ENCODE measurements at places on chromosomes 13 and 19. TPM values are rescaled to one million over a fixed set of nuclear protein-coding genes. Genes with fewer than 3 reads are reported as not detected.

Gene LILRB1
- not detected for polyA plus RNA-seq

Gene KIRREL2
- not detected for polyA plus RNA-seq

Gene PRKCSH
- 63.6 TPM for polyA plus RNA-seq

- no peak for DNase-seq
Measured at GRCh38 chr13:77831866-77832265, 86.8 kb downstream of the EDNRB start.

Gene LMO7
- 5.4 TPM for polyA plus RNA-seq

Gene ZNF90
- 1.1 TPM for polyA plus RNA-seq

- DNase-seq, result no peak
Measured at GRCh38 chr13:18996627-18997051, 185.0 kb downstream of the TUBA3C start.

Gene SERPINE3
- polyA plus RNA-seq, result not detected

- no peak for DNase-seq
Measured at GRCh38 chr13:30145709-30146367, 161.5 kb downstream of the KATNAL1 start.

GRCh38 chr13:60707878-60708277 is 310.9 kb downstream of the TDRD3 start:
- DNase-seq, result no peak

DNA sequence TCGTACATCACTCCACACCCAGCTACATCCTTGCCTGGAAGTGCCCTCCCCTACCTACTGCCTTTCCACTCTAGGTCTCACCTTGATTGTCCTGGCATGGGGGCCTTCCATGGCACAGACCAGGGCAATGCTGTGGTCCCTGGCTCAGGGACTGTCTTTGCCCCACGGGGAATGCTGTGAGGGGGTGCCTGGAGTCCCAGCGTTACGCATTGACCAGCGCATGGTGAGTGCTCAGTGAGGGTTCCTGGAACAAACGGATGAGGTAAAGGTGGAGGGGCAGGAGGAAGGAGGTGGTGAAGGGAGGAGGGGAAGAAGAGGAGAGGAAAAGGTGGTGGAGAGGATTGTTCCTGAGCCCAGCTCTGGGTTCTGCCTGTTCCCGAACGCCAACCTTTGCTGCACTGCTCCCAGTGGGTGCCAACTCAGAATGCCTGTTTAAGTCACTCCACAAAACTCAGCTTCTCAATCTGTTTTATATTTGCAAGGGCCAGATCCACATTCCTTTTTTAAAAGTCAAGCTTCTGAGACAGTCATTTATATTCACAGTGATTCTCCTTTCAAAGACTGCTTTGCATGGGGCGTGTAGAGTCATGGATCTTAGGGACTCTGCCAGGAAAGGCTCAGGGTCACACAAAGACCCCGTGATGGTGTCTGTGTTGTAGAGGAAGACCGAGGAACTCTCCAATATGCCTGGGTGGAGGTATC is 40.8 kb downstream of the CHST8 start:
- DNase-seq, result no peak

DNA sequence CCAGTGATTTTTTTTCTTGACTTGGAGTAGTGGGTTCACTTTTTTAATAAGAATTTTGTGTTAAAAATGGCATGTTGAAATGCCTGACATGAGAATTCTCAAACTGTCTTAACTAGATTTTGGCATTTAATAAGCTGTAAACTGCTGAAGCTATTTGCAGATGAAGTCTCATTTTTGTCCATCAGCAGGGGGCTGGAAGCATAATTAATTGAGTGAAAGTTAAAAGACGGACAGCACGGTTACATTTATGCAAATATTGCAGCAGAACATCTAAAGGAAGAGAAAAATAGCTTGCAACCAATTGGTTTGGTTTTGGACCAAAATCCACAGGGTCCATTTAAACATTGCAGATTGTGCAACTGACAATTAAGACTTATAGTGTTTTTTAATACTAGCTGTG is 837.3 kb upstream of the KLHL1 start:
- DNase-seq, result no peak

Gene GRAMD1A
- polyA plus RNA-seq, result 16.3 TPM

Gene UBE2L5
- polyA plus RNA-seq, result not detected

- no peak for DNase-seq
Measured at GRCh38 chr13:47433461-47434005, 536.7 kb upstream of the HTR2A start.

DNA sequence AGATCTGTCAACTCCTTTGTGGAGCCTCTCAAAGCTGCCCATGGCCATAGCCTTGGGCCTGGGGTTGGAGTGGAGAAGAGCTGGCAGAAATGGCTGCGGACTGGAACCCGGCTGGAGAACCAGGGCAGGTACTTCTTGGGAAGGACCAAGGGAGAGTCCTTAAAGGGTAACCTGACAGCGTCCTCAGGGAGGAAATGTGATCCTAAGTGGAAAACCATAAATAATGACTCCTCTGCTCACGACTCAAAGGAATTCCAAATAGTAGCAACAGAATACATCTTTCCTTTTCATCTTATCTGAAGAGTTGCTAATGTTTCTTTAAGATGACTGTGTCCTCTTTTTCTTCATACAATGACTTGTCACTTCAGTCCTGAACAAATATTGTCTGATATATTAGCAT is 41.0 kb downstream of the RAP2A start:
- no peak for DNase-seq

GRCh38 chr13:112728375-112729126 is 38.7 kb downstream of the ATP11A start:
- no peak for DNase-seq

GRCh38 chr13:107641574-107641973 is 573.8 kb downstream of the LIG4 start:
- DNase-seq, result no peak

Gene LPAR2
- polyA plus RNA-seq, result 37.7 TPM

DNA sequence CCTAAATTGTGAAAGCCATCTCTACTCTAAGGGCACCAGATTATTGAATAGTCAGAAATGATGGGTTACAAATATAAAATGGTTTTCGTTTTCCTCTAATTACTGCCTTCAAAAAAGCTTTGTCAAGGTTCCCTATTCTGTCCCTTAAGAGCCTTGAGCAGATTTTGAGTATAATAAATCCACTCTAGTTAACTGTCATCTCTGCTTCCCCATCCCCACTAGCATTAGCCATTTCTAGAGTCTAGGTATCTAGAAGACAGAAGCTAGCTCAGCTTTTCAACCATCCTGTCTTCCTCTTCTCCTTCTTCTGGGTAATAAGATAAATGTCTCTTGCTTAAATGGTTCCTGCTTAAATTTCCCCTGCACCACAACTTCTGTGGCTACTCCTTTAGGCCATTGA is 290.4 kb downstream of the DACH1 start:
- no peak for DNase-seq

DNA sequence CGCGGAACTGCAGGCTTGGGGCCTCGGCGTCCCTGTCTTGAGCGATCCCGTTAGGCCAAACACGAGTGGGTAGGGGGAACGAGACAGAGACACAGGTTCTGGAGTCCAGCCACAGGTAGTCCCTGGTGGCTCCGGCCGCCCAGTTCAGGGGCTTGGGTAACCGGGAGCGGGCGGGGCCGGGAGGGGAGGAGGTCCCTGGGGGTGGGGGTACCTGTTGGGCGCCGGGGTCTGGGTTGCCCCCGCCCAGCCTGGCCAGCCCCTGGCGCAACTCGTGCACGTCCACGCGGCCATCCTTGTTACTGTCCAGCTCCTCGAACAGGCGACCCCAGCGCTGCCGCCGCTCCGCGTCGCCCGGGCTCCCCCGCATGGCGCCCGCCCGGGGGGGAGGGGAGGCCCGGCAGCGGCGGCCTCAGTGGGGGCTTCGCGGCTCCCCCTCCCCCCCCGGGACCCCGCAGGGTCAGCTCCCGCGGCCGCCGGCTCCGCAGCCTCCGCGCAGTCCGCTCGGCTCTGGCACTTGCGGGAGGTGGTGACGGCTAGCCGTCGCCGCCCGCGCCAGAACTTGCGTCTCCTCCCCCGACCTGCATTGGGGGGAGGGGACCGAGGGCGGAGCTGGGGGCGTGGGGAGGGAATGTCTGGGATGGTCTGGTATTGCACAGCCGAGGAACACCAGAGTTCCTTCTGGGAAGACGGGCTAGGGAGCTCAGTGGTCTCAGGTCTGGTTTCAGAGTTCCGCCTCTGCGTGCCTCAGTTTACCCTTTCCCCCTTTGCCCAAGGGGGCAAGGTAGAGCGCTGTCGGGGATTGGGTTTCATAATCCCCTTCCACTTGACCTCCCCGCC is at the start of gene SLC25A23:
Gene SLC25A23 (minus strand): TSS at position 531 of the 837 bp plus-strand sequence. CDS start 164 bp downstream, at position 367.
- peak; percentile 51 for DNase-seq

Data from CD4-positive, alpha-beta memory T cell (primary cell).